ENCODE measurements at places on chromosomes 7 and 10.
A peak's percentile ranks its signal among the peaks of the same experiment; 100 is the strongest.

DNA sequence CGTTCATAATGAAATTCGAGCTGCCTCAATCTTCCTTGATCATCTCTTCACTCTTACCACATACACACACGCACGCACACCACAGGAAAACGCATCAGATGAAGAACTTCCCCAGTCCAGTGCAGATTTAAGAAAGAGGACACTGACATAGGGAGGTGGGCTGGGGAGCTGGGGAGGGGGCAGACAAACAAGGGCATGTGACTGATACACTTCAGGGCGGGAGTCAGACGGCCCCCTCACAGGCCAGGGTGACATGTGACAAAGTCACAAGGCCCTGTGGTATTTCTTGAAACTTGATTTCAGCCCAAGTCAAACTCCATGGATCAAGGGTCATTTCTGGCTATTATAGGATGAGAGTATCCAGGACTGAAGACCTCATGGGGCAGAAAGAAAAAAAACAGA, 82.6 kb downstream of the KCNMA1 start:
- no peak for DNase-seq

GRCh38 chr10:28054228-28054860, 55.5 kb upstream of the ODAD2 start:
- DNase-seq, result no peak

- no peak for DNase-seq
Measured at GRCh38 chr10:112546474-112546873, 99.5 kb downstream of the VTI1A start.

GRCh38 chr10:12797471-12798262, 203.8 kb downstream of the CCDC3 start:
- DNase-seq, result no peak

- no peak for DNase-seq
Measured at GRCh38 chr10:29895456-29895855, 163.9 kb downstream of the JCAD start.

- DNase-seq, result no peak
Measured at GRCh38 chr10:32153931-32154330, 97.7 kb upstream of the KIF5B start.

DNA sequence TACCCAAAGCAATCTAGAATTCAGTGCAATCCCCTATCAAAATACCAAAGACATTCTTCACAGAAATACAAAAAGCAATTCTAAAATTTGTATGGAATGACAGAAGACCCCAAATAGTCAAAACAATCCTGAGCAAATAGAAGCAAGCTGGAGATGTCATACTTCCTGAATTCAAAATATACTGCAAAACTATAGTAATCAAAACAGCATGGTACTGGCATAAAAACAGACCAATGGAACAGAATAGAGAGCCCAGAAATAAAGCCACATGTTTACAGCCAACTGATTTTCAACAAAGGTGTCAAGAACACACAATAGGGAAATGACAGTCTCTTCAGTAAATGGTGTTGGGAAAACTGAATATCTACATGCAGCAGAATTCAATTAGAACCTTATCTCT, 124.1 kb upstream of the AGK start:
- no peak for DNase-seq

DNA sequence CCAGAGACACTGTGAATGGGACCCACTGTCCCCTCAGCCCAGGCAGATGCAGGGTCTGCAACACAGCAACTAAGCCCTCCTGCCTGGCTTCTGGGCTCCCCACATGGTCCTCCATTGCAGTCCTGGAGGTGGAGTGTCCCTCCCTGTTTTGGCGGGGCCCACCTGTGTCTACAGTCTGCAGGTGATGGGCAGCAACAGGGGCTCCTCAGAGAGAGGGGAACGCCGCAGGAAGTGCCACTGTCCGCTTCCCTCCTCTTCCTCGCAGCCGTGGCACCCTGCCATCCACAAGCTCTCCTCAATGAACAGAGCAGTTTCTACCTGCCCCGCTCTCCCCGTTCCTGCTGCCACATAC, 9.3 kb downstream of the CAMK2G start:
- DNase-seq, result no peak

DNA sequence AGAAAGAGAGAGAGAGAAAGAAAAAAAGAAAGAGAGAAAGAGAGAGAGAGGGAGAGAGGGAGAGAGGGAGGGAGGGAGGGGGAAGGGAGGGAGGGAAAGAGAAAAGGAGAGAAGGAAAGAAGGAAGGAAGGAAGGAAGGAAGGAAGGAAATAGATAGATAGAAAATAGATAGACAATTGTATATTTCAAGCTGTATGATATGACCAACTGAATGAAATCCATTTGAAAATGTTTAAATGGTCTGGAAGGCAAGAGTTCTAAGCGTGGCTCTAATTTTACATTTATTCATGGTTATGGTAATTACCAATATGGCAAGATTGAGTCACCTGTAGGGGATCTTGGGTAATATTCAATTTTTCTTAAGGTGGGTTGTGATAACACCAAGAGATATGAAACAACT, 24.4 kb upstream of the CTAGE4 start:
- DNase-seq, result no peak

DNA sequence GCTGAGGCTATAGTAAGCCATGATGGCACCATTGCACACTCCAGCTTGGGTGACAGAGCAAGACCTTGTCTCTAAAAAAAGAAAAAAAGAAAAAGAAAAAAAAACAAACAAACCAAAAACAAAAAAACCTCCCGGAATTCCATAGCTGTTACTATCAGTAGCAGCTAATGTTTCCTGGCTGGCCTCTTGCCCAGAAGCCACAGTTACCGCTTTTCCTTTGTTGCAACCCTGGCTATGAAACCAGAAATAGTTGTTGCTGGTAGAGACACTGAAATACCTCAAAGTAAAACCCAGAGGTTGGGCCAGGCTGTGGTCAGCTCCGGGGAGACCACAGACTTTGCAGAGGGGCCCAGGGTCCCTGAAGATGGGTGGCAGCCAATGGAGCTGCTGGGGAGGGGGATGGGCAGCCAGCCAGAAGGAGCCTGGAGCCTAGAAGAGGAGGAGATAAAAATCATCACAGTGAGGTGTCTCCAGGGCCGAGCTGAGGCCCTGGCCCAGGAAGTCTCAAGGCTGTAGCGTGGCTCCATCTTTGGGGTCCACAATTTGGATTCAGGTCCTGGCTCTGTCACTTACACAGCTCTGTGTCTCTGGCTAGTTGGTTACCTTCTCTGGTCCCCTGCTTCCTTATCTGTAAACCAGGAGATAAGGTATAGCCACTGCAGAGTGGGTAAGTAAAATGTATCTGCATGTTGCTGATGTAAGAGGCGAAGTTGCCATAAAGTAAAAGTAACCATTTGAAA, 3.4 kb upstream of the CHST12 start:
- DNase-seq, result peak; percentile 80

- DNase-seq, result no peak
Measured at GRCh38 chr7:70263471-70264255, 665.4 kb downstream of the AUTS2 start.

- no peak for DNase-seq
Measured at GRCh38 chr10:58648131-58648530, 135.5 kb downstream of the BICC1 start.

DNA sequence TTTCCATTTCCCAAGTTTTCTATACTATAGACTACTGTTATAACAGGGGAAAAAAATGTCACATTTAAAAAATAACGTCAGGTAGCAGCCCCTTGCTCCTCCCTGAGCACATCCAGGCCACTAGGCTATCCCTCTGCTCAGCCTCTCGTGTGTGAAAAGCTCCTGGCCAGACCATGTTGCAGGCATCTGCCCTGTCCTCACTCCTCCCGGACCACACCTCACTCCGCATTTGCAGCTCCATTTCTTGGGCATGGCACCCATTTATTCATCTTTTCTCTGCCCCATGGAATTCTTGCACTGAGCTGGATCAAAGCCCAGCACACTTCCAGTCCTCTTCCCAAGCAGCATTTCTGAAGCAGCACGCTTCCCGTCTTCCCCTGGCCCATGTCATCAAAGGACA, 1.4 kb upstream of the GDF2 start:
- no peak for DNase-seq

GRCh38 chr10:26903431-26904217, 42.9 kb upstream of the ABI1 start:
- no peak for DNase-seq

GRCh38 chr7:32223721-32224120, 153.5 kb upstream of the PDE1C start:
- DNase-seq, result no peak

GRCh38 chr7:136549756-136550155, 318.7 kb upstream of the CHRM2 start:
- no peak for DNase-seq

GRCh38 chr10:124323806-124324205, 94.9 kb downstream of the OAT start:
- no peak for DNase-seq

GRCh38 chr7:150668472-150668911, 17.0 kb upstream of the GIMAP2 start:
- no peak for DNase-seq

GRCh38 chr10:132624847-132625471, 87.4 kb downstream of the INPP5A start:
- DNase-seq, result no peak

DNA sequence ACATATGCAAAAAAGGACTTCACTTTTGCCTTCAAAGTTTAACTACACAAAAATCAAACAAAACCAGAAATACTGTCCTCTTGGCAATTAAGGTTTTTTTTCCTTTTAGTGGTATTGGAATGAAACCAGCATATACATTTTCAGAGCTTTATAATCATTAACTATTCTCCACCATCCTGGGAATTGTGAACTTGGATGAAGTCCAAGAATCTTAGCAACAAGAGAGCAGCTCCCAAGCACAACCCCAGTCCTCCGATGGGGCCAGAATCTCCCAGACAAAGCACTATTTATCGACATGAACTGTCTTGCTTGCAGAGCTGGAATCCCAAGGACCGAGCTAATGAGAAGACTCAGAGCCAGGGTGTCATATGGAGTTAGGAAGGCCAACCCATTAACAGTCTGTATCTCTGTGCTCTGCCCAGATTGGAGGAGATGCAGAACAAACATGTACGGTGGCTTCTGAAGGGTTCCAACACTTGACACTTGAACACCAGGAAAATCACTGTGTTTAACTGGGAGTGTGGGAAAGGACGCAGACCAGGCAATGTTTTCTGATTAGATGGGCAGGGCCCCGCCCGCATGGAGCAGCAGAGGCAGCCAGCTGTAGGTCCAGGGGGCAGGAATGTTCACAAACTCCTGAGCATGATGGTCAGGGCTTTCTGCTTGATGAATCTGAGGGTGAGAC, 35.5 kb downstream of the PPP1R3C start:
- DNase-seq, result peak; percentile 61

DNA sequence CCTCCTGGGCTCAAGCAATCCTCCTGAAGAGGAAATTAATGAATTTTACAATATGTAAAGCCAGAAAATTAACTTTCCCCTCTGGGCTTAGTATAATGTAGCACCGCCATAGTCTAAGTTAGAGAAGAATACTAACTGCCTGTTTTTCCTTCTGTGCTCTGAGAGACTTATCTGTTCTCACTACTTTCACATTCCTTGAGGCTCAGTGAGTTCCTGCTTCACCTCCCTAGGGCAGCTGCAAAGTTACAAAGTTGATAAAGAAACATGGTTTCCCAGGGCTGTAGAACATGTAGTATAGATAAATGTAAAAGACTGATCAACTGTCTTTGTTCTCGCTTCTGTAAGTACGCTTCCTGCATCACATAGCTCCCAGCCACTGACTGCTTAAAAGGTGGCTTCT, 16.0 kb upstream of the OLAH start:
- DNase-seq, result no peak

DNA sequence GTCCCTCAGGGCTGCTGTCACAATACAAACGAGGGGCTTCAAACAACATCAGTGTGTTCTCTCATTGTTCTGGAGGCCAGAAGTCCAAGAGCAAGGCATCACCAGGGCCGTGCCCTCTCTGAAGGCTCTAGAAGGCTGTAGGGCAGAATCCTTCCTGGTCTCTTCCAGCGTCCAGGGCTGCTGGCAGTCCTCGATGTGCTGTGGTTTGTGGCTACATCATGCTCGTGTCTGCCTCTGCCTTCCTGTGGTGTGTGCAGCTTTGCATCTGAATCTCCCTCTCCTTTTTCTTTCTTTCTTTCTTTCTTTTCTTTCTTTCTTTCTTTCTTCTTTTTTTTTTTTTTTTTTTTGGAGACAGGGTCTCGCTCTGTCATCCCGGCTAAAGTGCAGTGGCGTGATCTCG, 103.5 kb downstream of the INSYN2A start:
- DNase-seq, result no peak

DNA sequence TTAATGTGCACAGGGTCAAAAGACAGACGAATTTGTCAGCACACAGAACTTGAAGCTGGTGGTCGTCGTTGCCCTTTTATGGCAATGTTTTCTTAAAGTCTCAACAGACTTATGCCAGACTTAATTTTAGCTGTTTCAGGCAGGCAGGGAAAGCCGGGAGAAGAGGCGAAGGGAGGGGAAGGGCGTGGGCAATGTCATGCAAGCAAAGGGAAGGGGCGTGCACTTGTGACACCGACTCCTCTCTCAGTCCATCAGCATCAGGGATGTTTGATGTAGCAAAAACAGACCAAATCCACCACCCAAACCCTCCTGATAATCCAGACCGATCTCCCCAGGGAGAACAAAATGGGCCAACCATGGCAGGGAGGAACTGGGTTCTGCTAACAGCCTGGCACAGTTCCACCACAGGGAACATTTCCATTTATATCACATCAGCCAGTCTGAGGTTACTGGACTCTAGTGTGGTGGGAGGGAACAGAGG, 118.1 kb upstream of the RHEB start:
- no peak for DNase-seq

DNA sequence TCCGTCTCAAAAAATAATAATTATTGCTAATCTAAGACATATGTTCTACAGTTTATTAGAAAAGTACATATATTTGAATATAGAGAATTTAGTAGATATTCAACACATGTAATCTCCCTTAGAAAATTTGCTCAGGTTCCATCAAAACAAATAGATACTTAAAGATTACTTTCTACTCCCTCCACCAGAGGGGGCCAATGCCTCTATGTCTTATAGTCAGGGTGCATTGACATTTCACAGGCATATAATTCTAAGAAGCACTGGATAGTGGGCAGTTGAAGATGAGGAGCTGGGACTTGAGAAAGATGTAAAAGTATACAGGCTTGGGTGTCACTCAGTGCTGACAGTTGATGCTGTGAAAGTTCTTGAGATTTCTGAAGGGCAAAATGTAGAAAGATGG, 301.6 kb upstream of the HPS1 start:
- DNase-seq, result peak; percentile 3

GRCh38 chr7:32594965-32595490, 99.7 kb downstream of the AVL9 start:
- DNase-seq, result no peak

- DNase-seq, result peak; percentile 82
Measured at GRCh38 chr7:36037121-36037662, 115.9 kb upstream of the EEPD1 start.

GRCh38 chr7:70540641-70541040, 591.3 kb upstream of the GALNT17 start:
- DNase-seq, result no peak

GRCh38 chr10:101219139-101219945, 9.9 kb downstream of the LBX1 start:
- no peak for DNase-seq

- no peak for DNase-seq
Measured at GRCh38 chr10:22685926-22686325, 28.5 kb downstream of the PIP4K2A start.

Data from Ammon's horn (tissue), 1 donor.